ENCODE measurements at places on chromosomes 13 and 19.

- DNase-seq, result no peak
Measured at GRCh38 chr19:37813340-37813739, 34.0 kb upstream of the ZNF573 start.

DNA sequence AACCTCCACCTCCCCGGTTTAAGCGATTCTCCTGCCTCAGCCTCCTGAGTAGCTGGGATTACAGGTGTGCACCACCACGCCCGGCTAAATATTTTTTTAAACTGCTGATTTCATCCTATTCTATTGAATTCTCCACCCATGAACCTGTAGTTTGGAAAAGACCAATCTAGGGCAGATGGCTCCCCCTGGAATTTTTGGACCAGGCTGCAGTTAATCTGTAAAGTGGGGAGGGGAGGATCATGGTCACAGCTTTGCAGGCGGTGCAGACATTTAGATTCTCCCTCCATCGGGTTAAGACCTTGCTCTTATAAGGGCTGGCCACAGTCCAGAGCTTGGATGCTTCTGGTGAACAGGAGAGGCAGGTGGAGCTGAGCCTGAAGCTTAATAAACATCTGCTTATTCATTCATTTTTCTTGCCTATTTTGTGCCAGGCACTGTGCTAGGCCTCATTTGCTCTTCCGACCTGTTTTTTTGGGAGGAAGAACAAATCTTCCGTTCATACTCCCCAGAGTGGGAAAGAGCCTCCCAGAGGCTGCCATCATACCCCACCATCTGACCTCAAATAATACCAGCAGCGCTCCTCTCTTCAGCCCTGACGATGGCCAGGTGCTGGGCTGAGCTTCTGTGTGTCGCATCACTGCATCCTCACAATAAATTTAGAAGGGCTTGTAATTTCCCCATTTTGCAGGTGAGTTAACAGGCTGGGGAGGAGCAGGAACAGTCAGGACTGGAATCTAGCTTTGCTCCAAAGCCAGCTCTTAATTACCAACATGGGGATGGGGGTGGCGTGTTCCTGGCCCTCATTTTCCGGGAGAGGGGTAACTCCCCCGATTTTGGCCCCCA is 902 bp upstream of the CCDC106 start:
- DNase-seq, result no peak

- DNase-seq, result no peak
Measured at GRCh38 chr19:40742477-40742876, 7.8 kb downstream of the ACTMAP start.

DNA sequence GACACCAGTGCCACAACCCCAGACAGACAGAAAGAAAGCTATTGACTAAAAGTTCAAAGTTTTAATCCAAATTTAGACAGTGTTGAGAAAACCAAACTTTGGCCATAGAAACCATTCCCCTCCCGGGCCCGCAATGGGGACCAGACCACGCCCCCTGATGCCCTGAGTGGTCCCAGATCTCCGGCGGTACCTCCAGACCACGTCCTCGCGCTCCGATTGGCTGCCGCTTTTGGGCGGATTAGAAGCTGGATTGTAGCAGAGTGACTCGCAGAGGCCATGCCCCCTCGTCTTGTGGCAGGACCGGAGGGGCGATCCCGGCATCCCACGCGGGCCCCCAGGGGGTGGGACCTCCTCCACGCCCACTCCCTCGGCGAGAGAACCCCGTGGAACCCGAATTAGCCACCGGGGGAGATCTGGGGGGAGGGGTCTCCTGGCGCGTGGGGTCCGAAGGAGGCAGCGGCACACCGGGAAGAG is 797 bp upstream of the HSD17B14 start:
- peak; percentile 80 for DNase-seq

DNA sequence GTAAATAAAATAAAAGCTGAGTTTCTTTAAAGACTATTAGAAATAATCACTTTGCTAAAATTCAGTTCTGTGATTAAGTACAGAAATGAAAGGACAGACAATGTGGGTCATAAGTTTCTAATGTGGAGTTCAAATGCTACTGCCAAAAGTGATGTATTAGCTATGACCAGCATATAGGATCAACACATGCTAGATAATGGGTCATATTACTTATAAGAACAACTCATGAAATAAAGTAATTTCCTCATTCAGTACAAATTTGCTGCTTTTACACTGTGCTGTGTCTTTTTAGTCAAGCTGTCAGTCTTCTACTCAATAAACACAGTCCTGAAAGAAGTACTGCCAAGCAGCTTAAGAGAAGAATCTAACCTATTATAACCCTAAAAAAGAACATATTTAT is 135.2 kb downstream of the VWA8 start:
- DNase-seq, result no peak

GRCh38 chr19:17751103-17751911 is at the start of gene FCHO1:
Gene FCHO1, plus strand, starts transcription at chr19:17751477. Its CDS starts 3,688 bp downstream, at chr19:17755165.
- no peak for DNase-seq

GRCh38 chr13:110696776-110697175 is 9.1 kb downstream of the CARS2 start:
- DNase-seq, result no peak

GRCh38 chr19:33941133-33941532 is 144.5 kb downstream of the KCTD15 start:
- DNase-seq, result no peak

DNA sequence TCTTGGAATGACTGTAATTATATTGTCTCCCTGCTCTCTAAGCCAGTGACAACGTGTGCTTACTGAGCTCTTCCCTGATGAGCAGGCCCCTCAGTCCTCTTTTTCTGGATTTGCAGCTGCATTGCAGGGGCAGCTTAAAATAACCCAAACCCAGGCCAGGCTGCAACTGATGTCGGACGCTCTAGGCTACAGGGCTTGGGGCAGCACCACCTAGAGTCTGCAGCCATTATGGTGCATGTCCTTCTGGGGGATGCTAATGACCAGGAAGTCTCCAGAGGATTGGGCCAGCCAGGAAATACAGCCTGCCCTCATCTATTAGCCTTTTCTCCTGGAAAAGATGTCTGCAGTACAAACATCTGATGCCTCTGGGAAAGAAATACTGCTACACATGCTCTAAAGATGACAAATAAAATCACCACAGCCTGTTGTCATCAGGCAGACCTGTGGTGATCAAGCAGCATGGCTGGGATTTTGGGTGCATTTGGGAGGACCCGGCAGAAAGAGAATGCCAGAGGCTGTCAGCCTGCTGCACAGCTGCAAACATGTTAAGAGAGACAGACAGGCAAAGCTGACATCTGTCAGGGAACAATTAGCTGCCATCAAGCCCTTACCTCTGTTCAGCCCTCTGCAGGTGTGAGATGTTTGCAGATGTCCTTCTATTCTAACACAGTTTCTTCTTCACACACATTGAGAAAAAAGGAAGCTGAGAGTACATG is 51.8 kb downstream of the CCDC70 start:
- DNase-seq, result no peak

GRCh38 chr13:72931311-72931710 is 127.5 kb upstream of the KLF5 start:
- no peak for DNase-seq

DNA sequence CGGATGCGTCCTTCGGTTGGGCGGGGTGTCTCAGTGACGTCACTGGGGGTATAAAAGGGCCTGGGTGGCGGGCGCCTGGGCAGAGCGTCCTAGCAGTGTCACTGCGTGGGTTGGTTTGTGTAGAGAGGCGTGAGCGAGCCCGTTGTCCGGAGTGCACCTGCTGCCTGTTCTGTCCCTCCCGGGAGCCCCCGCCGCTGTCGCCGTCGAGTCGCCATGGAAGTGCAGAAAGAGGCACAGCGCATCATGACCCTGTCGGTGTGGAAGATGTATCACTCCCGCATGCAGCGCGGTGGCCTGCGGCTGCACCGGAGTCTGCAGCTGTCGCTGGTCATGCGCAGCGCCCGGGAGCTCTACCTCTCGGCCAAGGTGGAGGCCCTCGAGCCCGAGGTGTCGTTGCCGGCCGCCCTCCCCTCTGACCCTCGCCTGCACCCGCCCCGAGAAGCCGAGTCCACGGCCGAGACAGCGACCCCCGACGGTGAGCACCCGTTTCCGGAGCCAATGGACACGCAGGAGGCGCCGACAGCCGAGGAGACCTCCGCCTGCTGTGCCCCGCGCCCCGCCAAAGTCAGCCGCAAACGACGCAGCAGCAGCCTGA is 2.9 kb downstream of the IER2 start:
- DNase-seq, result peak; percentile 89

GRCh38 chr19:39406656-39407409 is at the start of gene ZFP36:
Gene ZFP36, plus strand, starts transcription at chr19:39406847. Its CDS starts 58 bp downstream, at chr19:39406905.
- DNase-seq, result peak; percentile 81

- DNase-seq, result peak; percentile 17
Measured at GRCh38 chr13:106109391-106109791, 426.1 kb downstream of the EFNB2 start.

DNA sequence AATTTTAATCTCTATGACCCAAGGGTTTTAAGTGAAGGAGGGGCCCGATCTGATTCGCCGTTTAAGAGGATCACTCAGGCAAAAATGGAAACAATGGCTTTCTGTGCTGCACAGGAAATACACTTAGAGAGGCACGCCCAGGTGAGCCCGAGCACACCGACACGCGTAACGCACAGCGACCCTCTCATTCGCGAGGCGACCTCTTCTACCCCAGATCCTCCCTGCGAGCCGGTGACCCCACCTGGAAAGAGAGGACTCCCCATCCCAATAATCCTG is 216 bp downstream of the SH2D3A start:
- DNase-seq, result no peak

DNA sequence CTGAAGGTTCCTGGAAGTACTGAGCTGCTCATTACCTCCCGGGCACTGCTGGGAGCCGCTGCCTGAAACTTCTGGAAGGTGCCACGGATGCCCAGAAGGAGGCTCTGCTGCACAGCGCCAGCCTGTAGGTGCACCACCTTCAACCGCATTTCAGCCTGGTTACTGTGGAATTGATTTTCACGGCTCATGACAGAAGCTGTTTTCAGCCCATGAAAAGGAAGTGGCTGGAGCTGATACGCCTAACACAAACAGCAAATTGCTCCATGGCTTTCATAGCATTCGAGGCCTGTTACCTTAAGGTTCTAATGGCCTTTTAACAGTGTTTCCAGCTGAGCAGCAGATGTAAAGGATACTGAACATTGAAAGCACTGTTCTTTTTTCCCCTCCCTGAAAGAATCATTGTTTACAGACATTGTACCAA is 22.0 kb downstream of the GPC6 start:
- peak; percentile 34 for DNase-seq

GRCh38 chr19:4602173-4602788 is 37.0 kb upstream of the TNFAIP8L1 start:
- DNase-seq, result no peak

DNA sequence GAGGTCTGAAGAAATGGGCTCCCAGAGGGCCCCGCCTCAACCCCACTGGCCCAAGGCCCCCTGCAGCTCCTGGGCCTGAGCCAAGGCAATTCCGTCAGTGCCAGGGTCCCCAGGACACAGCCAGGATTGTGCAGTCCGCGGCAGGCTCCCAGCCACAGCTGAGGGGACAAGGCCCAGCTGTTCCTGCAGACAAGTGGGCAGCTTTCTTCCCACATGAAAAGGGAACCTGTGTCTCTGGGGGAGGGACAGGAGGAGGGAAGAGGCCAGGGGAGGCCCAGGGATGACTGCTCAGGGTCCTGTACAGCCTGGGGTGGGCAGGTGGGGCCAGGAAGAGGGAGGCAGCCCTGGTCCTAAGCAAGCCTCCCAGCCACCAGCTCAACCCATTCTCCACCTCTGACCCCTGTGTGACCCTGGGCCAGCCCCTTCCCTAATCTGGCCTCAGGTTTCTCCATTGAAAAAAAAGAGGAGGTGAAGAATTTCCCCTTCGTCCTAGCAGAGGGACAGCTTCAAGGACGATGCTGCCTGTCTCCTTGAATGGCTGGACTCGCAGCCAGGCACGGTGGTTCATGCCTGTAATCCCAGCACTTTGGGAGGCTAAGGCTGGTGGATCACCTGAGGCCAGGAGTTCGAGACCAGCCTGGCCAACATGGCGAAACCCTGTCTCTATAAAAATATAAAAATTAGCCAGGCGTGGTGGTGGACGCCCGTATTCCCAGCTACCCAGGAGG is 20.5 kb upstream of the VSTM2B start:
- no peak for DNase-seq

GRCh38 chr13:87884884-87885283 is 213.7 kb downstream of the SLITRK5 start:
- DNase-seq, result no peak

GRCh38 chr13:40671956-40672764 is 5.7 kb upstream of the FOXO1 start:
- DNase-seq, result peak; percentile 7

GRCh38 chr19:27993619-27994570 is 1219.1 kb downstream of the UQCRFS1 start:
- DNase-seq, result no peak

DNA sequence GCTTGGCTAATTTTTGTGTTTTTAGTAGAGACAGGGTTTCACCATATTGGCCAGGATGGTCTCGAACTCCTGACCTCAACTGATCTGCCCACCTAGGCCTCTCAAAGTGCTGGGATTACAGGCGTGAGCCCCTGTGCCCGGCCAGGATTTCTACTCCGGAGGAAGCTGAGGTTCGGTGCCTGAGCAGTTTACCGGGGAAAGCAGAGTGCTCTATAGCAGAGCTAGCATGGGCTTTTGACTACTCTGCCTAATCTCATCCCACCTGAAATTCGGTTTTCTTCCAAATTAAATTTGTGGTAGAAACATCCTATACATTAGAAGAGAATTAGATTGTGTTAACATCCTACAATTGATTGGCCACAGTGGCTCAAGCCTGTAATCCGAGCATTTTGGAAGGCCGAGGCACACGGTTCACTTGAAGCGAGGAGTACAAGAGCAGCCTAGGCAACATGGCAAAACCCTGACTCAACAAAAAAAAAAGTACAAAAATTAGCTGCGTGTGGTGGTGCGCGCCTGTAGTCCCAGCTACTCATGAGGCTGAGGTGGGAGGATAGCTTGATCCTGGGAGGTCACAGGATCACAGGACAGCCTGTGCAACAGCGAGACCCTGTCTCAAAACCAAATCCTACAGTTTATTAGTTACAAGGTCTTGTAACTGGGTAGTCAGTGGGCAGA is 1.6 kb downstream of the RPL13A start:
- no peak for DNase-seq

DNA sequence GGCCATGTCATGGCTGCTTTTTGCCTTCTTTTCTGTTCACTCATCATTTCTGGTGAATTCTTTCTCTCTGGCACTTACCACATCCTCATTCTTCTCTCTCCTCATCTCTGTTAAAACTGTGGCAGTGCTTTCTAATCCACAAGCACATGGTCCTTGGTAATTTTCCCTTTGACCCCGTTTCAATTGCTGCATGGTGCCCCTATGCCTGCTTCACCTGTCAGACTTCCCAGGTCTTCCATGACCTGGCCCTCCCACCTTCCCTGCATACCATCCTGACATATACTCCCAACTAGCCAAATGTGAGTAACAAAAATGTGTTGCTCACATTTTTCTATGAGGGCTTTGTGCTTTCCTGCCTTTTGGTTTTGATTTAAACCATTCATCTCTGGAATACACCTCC is 286.5 kb downstream of the MTUS2 start:
- DNase-seq, result no peak

GRCh38 chr13:80757694-80758093 is 416.8 kb upstream of the SPRY2 start:
- DNase-seq, result no peak
